Tibial artery (tissue), 4 donors: ENCODE measurements at places on chromosomes 7 and 10.

- DNase-seq = no peak
These were observed 159.6 kb upstream of the TPK1 start for GRCh38 chr7:144995495-144995894.

DNA sequence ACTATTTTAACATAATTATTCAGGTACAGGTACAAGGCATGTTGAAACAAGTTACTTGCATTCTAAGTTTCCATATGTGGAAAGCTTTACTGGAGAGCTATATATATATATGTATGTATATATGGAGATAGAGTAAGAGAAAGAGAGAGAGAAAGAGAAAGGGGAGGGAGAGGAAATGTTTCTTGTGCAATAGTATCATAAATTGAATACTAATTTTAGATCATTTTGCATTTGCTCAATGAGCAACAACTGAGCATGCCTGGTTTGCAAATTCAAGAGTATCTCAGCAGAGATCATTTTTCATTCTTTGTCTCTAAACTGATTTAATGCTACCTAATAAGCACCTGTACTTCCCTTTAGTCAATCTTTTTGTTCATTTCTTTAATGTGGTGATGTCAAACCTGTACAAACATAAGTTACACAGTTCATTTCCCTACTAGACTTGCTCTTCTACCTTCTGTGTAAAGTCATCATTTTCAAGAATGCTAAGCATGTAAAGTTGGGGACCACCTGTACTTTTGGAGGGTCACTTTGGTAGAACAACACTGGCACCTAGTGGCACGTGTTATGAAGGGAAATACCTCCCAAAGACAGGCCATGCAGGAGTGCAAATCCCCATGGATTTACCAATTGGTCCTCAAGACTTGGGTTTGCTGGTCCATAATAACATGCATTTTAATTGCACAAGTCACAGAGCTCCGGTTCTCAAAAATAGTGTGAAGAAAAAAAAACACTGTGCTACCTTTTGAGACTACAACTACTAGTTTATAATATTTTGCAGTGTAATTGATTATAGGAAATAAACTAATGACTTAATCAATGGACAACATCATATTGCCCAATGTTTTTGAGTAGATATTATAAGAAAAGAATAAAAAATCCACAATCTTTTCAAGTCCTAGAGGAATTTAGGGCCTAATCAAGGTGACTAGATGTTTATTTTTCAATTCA lies 431.2 kb upstream of the IGFBP3 start:
- no peak for DNase-seq

- no peak for DNase-seq
These were observed 770.6 kb downstream of the CCSER2 start for GRCh38 chr10:85098835-85099521.

GRCh38 chr10:4609251-4609650 lies 216.8 kb upstream of the AKR1E2 start:
- no peak for DNase-seq

GRCh38 chr7:14973712-14974428 lies 71.3 kb upstream of the DGKB start:
- DNase-seq = no peak
